Stimulated activated naive CD8-positive, alpha-beta T cell treated with anti-CD3 and anti-CD28 coated beads, Interleukin-15, amount 100 ng/mL, for 72 hours (primary cell): ENCODE measurements at places on chromosomes 4 and X.

- no peak for DNase-seq
Measured at GRCh38 chr4:88955580-88956380, 101.2 kb downstream of the FAM13A start.

- DNase-seq = no peak
Measured at GRCh38 chrX:23754664-23755063, 11.6 kb upstream of the ACOT9 start.

DNA sequence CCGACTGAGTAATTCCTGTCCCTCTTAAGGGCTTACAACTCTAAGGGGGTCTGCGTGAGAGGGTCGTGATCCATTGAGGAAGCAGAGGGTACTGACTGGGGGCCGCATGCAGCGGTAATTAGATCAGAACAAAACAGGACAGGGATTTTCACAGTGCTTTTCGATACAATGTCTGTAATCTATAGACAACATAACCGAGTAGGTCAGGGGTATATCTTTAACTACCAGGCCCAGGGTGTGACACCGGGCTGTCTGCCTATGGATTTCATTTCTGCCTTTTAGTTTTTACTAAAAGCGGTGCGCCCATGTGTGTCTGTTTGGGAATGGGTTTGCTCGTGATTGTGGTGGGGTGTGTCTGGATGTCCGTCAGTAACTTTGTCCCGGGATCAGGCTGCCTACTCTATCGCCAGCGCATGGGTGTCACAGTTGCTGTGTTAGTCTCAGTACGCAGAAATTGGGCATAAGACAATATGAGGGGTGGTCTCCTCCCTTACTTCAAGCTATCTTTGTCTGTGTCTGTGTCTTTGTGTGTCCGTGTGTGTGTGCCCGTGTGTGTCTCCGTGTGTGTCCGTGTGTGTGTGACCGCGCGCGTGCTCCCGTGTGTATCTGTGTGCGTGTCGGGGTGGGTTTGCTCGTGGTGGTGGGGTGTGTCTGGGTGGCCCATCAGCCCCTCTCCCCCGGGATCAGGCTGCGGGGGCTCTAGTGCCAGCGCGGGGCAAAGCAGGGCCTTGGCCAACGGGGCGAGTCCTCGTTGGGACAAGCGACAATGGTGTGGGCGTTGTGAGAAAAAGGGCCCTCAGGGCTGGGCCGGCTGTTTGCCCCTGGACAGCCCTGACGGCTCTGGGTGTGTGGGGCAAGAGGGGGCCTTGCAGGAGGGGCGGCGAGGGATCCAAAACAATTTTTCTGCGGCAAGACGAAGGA lies 10.4 kb downstream of the FRG2 start:
- no peak for DNase-seq

- no peak for DNase-seq
Measured at GRCh38 chrX:23435108-23435507, 100.5 kb downstream of the PTCHD1 start.

GRCh38 chr4:25847329-25847728 lies 15.5 kb downstream of the SEL1L3 start:
- DNase-seq = no peak

DNA sequence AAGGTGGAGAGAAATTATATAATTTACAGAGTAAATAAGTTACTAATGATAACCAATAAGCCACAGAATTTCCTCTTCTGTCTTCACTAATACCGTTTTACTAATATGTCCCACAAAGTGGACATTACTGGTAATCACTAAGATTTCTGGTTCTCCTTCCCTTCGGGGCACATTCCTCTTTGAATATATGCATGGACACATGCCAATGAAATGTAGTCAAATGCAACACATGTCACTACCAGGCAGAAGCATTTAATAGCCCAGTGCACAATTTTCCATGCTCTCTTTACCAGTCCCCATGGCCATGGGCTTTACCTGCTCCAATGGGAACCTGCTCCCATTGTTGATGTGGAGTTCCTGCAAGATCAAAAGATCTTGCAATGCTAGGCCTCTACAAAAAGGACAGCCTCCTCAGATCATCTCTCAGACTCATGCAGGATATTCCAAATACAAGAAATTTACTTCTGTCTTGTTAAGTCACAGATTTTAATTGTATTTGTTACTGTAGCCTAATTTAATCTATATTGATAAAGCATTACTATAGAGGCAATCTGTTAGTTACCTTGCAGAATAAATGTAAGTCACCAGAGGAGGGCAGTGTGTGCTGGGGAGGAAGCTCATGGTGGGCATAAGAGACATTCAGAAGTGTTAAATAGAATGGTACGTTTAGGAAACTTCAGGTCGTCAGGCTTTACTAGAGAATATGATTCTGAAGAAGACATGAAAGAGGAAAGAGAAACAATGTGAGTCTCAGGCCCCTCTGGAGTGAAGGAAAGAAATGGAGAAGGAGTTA lies 37.1 kb upstream of the INPP4B start:
- no peak for DNase-seq

- no peak for DNase-seq
Measured at GRCh38 chrX:150499240-150499639, 69.2 kb upstream of the MTM1 start.

DNA sequence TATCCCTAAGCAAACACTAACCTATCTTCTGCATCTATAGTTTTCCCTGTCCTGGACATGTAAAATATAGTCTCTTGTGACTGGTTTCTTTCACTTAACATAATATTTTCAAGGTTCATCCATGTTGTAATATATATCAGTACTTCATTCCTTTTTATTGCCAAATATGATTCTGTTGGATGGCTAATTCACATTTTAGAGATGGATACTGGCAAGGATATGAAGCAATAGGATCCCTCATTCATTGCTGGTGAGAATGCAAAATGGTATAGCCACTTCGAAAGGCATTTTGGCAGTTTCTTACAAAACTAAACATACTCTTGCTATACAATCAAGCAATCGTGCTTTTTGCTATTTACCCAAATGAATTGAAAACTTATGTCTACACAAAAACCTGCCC lies 6.7 kb downstream of the TCEAL9 start:
- DNase-seq = no peak
